ENCODE measurements at places on chromosomes 13 and 19.
A peak's percentile ranks its signal among the peaks of the same experiment; 100 is the strongest.

DNA sequence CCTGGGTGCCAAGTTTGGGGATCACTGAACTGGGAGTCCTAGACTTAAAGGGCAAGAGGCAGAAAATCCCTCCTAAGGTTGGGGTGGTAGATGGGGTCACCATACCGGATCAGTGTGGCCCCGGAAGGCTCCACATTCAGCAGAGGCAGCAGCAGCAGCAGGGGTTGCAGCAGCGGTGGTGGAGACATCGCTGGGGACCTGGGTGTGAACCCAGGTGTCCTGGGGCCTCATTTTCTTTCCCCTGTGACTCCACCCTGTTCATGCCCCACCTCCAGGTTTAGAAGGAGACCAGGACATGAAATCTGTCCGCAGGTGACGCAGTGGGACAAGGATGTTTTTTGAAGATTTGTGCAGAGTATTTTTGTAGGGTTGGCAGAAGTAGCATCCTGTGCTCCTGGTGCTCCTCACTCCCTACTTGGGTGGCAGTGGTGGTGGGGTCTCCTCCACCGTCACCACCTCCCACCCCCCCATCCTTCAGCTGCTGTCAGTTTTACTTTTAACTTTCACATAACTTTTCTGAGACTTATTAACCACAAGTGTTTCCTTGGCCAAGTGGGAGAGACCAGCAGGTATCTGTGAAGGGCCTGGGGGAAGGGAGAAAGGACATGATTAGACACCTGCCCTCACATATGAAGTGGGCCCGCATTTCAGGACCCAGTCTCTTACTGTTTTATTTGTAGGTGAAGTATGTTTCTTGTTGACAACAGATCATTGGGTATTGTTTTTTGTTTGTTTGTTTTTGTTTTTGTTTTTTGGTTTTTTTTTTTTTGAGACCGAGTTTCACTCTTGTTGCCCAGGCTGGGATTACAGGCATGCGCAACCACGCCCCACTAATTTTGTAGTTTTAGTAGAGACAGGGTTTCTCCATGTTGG, at the start of gene NAPSA:
Gene NAPSA (minus strand): TSS at position 206 of the 873 bp plus-strand sequence. CDS start 18 bp downstream, at position 188.
- DNase-seq: no peak

DNA sequence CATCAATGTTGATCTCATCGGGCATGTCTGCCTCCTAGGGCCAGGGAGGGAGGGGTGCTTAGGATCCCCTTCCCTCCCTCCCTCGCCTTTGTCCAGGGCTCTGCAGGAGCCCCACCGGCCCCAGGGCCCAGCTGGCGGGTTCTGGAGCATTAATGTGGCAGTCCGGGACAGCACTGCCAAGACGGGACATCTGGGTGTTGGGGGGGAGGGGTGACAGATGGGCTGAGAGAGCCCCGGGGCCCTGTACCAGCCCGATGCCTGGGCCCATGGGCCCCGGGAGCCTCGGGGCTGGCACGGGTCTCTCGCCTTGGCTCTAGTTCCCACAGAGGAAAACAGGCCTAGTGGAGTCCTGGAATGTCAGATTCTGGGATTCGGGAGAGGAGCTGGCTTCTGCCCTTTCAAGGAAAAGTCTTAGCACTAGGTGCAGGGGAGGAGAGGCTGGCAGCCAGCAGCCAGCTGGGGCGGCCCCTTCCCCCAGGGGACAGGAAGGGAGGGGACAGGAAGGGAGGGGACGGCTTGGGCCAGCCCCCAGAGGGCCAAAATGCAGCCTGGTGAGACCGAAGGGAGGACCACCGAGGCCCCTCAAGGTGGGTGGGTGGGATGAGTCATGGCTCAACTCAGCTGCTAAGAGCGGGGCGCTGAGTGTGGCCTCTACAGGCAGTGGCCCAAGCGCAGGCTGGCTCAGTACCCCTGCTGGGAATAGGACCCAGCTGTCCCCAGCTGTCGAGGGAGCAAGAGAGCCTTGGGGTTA, 3.1 kb downstream of the PPP1R14A start:
- DNase-seq: no peak

DNA sequence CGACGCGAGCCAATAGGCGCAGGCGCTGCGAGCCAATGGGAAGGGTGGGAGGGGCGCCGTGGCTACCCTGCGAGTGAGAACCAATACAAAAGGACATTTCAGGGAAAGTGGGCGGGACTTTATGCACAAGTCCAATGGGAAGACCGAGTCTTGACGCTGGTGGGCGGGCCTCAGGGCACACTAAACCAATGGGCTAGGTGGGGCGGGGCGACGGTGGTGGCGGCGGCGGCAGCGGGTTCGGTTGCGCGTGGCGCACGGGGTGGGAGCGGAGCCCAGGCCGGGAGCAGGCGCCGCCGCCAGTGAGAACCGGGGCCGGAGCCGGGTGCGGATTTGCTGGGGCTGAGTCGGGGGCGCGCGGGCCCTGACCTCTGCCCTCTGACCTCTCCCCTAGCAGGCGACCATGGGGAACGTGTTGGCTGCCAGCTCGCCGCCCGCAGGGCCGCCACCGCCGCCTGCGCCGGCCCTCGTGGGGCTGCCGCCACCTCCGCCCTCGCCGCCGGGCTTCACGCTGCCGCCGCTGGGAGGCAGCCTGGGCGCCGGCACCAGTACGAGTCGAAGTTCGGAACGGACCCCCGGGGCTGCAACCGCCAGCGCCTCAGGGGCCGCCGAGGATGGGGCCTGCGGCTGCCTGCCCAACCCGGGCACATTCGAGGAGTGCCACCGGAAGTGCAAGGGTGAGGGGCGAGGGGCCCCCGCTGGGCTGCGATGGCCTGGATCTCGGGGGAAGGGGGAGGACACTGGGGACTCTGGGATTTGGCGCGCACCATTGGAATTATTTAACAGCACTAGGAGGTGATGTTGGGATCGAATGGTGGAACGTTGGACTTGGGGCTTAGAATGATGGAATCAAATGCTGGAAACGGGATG, at the start of gene TOMM40:
Gene TOMM40 (plus strand): TSS at position 239 of the 867 bp plus-strand sequence. CDS start 162 bp downstream, at position 401.
- DNase-seq: peak; percentile 100

- no peak for DNase-seq
These were observed 2.7 kb downstream of the PIAS4 start for GRCh38 chr19:4009990-4010807.

GRCh38 chr19:54477650-54478049, 4.6 kb upstream of the CDC42EP5 start:
- DNase-seq: no peak

DNA sequence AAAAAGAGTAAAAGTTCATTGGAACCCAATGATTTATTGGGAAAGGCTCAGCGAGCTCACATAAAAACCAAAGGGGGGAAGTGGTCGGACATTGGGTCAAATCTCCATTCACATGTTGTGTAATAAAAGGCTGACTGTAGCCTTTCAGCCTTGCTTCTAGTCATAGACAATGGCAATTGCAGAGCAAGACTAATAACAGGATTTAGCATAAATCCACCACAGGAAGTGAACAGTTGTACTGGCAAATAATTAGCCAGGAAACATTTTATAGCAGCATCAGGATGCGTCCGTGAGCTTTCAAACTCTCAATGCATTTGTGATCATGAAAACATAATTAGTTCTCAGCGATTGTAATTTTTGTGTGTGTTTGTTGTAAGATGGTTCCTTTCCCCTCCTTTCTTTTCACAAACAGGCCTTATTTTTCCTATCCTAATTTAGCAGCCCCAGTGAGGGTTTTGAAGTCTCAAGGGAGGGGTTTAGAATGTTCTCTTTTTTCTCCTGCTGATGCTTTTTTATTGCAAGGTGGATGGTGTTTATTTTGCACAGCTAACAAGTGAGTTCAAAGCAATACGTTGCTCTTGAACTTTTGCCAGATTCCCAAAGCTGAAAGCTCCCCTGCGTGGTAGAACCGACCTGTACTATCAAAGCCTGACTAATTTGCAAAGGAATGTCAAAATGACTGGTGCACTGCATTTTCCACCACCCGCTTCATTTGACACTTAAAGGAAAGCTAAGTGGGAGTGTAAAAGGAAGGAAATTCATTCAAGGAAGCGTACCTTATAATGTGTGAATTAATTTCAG, 105.6 kb downstream of the SPRY2 start:
- DNase-seq: no peak

- DNase-seq: no peak
These were observed 43.7 kb downstream of the TINCR start for GRCh38 chr19:5524081-5524480.

Data from urinary bladder (tissue), 4 donors.